Smooth muscle cell of the pulmonary artery (primary cell): ENCODE measurements at places on chromosomes 3 and 15. TPM values are rescaled to one million over a fixed set of nuclear protein-coding genes. Genes with fewer than 3 reads are reported as not detected.

The TBL1XR1 gene
- 278 and 297 TPM in 2 replicates for total RNA-seq

The SLC35G2 gene
- total RNA-seq = 9.3 and 10.1 TPM in 2 replicates

The GRM7 gene
- not detected in 2 replicates for total RNA-seq

The MESD gene
- 19.4 and 23.5 TPM in 2 replicates for total RNA-seq

The GLDN gene
- total RNA-seq = 3.3 and 3.7 TPM in 2 replicates

The EBLN2 gene
- 4.1 and 4.2 TPM in 2 replicates for total RNA-seq

The CCDC54 gene
- total RNA-seq = not detected in 2 replicates

The C3orf49 gene
- not detected in 2 replicates for total RNA-seq

The C3orf22 gene
- not detected in 2 replicates for total RNA-seq

The CHDH gene
- 0.03 and 0.07 TPM in 2 replicates for total RNA-seq

The DPPA2 gene
- total RNA-seq = not detected in 2 replicates

The A4GNT gene
- not detected in 2 replicates for total RNA-seq

The NDN gene
- 65.9 and 66.9 TPM in 2 replicates for total RNA-seq

The PLCH1 gene
- total RNA-seq = under 0.01 and 0.03 TPM in 2 replicates

The MNS1 gene
- 0.30 and 2.3 TPM in 2 replicates for total RNA-seq

The FBXW12 gene
- not detected in 2 replicates for total RNA-seq
